Ureter (tissue), 1 donor: ENCODE measurements at places on chromosomes 7 and 10. TPM values are rescaled to one million over a fixed set of nuclear protein-coding genes. Genes with fewer than 3 reads are reported as not detected.

- no peak for DNase-seq
Measured at GRCh38 chr7:34759477-34760125, 101.6 kb downstream of the NPSR1 start.

DNA sequence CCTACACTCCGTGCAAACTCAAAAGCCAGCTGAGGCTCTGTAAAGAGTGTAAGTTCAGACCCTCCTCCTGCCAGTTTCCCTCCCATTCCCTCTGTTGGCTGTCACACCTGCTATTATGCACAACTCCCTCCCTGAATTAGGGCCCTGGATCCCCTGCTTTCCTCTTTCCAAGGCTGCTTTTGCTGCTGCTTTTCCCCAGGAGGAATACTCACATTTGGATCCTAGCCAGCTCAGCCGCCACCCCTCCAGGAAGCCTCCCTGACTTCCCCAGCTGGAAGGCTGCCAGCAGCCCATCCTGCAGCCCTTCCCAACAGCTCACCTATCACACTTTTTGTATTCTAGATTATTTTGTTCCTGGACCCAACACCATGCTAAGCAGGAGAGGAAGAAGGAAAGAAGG, 40.9 kb upstream of the WDR11 start:
- no peak for DNase-seq

DNA sequence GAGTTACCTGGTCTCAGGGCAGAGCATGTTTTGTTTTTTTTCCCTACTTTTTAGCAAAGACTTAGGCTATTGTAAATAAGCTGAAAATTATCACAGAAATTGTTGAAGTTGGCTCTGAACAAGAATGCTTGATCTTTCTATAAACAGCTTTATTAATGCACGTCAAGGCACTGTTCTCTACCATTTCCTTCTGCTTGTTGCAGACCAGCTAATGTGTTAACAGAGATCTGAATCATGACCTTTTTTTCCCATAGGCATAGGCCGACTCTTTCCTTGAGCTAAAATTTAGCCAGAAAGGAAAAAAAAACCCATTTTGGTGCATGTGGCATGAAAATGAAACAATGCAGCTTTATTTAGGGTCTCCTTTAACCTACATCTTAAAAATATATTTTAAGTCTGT, 248.5 kb downstream of the SDK1 start:
- DNase-seq = no peak

- no peak for DNase-seq
Measured at GRCh38 chr10:102669206-102670064, 25.2 kb downstream of the TRIM8 start.

DNA sequence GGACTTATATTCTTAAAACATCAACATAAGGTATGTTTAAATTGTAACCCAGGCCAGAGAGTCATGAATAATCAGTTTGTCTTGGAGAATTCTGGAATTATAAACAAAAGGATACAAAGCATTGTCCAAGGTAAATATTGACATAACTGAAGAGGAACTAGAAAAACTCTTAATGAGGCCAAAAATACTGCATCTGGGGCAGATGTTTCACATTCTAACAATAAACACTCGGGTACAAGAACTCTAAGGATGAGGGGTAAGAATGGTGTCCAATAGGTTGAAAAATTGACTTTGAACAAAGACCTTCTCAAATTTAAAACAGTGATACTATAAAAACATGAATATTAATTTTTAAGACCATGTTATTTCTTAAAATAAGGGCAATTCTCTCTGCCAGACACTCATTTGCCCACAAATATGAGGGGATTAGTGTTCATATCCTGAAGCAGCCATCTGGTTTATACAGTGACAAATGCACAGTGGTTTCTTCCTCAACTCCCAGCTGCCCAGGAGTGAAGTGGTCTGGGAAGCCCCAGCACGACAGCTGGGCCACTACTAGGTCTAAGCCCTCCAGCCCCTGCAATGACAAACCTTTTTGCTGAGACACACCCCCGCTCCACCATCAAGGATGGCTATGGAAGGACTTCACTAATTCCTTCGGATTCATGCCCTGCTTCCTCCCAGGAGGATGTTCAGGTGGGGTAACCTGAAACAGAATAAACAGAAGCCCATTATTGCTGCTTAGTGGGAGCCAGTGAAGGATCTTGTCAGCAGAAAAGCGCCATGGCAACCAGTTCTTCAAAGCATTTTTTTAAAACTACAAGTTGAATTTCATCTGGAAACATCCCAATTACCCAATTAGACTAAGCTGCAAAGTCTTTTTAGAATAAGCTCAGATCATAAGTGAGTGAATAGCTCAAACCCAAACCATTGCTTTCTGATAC, 107.5 kb upstream of the ARID5B start:
- no peak for DNase-seq

- no peak for DNase-seq
Measured at GRCh38 chr10:22932626-22933370, 4.9 kb downstream of the ARMC3 start.

- DNase-seq = no peak
Measured at GRCh38 chr7:23964715-23965114, 254.7 kb downstream of the STK31 start.

The HOXA5 gene
- 10.4 TPM for total RNA-seq

The MUC12 gene
- 2.1 TPM for total RNA-seq

The SOSTDC1 gene
- total RNA-seq = not detected

The CH25H gene
- 3.6 TPM for total RNA-seq

The SPDYE5 gene
- 0.39 TPM for total RNA-seq

The GLRX3 gene
- 71.9 TPM for total RNA-seq
